Activated T-helper 1 cell treated with anti-CD3 and anti-CD28 coated beads, Interleukin-12 subunit alpha, Interleukin-12 subunit beta, Interleukin-2, Interleukin-4 antibody, amounts not matched to agents 30 ng/mL and 10 ng/mL and 1 ng/mL, durations not matched to agents 14 hours and 24 hours and 36 hours (primary cell): ENCODE measurements at places on chromosomes 1 and 21. TPM values are rescaled to one million over a fixed set of nuclear protein-coding genes. Genes with fewer than 3 reads are reported as not detected.

Gene OR2L8
- total RNA-seq = 0.21 TPM in 1 of 2 replicates, not detected in the other

Gene DRAXIN
- 0.07 TPM in 1 of 2 replicates, not detected in the other for total RNA-seq

Gene MNDA
- not detected in 2 replicates for total RNA-seq

Gene CASZ1
- 8.0 and 11.7 TPM in 2 replicates for total RNA-seq

Gene CYP4A11
- not detected in 2 replicates for total RNA-seq

DNA sequence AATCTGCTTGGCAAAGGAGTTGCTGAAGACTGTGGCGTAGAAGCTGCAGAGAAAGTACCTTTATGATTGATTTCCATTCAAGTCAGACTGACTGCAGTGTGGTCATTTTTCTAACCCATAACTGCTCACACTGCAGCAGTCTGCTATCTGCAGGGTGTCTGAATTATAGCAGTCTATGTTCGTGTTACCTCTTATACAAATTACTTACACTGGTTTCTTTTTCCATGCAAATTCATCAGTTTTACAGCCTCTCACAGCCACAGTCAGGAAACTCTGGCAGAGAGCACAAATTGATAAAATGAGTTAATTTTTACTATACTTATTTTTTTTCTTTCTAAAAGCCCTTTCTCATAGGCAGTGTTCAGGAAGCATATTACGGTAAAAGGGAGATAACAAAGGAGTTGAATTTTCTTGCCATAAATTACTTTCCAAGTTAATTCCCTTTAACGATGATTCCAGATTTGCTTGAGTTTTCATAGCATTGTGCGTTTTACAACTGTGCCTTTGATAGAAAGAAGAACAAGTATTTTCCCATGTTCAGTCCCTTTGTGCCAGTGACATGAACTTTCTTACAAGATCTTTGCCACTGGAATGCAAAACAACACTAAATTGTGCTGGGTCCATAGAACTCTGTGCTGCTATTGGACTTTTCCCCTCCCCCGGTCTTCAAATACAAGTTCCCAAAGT, 261.5 kb downstream of the NFIA start:
- DNase-seq = no peak

DNA sequence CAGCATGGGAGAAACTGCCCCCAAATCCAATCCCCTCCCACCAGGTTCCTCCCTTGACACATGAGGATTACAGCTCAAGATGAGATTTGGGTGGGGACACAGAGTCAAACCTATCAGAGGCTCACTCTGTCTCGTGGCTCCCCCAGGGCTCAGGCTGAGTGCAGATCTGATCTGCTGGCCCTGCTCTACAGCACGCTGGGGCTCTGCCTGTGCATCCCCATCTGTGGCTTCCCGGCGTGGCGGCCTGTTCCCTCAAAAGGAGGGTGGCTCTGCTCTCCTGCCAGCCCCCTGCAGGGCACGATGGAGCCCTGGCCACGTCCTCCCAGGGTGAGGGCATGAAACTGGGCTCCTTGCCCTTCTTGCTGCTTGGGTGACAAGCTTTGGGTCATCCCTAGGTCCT, 19.8 kb upstream of the SMYD3 start:
- DNase-seq = no peak

GRCh38 chr21:34836103-34836932, 167.5 kb downstream of the CLIC6 start:
- DNase-seq = no peak
